ENCODE measurements at places on chromosomes 6 and 20. TPM values are rescaled to one million over a fixed set of nuclear protein-coding genes. Genes with fewer than 3 reads are reported as not detected.

GRCh38 chr6:47922391-47922790 is 140.6 kb downstream of the OPN5 start:
- H3K27me3 ChIP-seq = no peaks in the 10 kb centered on the region
- DNase-seq = no peak
- no peaks in the 10 kb centered on the region for H3K4me1 ChIP-seq
- H3K36me3 ChIP-seq = no peaks in the 10 kb centered on the region
- no peak overlapping the region for H3K4me3 ChIP-seq

DNA sequence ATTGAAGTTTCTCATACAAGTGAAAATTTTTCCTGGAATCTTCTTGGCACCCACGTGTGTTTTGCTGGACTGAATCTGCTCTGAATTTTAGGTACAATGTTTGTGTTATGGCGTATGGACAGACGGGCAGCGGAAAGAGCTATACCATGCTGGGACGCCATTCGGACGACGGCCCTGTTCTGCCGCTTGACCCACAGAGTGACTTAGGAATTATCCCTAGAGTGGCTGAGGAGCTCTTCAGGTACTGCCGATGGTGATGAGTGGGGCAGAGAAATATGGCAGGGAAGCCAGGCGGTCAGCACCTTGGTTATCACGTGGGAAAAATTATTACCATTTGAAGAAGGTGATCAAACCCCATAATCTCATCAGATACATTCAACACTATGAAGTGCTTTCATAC is 36.3 kb downstream of the KIF25 start:
- no peaks in the 10 kb centered on the region for H3K36me3 ChIP-seq
- H3K4me1 ChIP-seq = peaks cover 15% of the 10 kb centered on the region
- no peaks in the 10 kb centered on the region for H3K27me3 ChIP-seq
- H3K4me3 ChIP-seq = no peak overlapping the region
- H3K27ac ChIP-seq = no peak overlapping the region

DNA sequence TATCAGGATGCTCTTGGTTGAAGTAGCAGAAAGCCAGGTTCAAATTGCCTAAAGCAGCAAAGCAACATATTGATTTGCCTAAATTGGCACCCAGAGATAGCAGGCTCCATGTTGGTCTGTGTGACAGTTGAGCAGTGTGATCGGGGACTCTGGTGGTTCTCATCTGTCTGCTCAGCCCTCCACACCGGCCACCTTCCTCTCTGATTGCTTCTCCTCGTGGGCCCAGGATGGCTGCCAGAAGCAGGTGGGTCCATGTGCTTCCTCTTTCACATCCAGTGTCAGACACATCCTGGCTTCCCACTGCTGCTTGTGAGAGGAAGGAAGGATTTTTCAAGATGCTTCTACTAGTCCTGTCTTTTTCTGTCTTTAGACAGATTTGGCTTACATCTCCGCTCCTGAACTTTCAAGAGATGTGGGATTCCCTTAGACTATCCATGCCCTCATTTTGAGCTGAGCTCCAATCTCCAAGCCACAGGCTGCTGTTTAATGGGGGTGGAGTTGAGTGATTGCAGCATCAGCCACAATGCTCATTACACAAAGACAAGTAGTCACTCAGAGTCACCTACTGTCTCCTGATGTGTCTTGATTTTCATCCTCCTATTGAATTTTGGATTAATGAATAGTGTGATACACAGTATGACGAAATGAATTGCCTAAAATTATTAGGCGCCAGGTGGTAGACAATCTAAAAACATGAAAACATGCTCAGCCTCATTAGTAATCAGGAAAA is 122.2 kb downstream of the ZDHHC14 start:
- no peak overlapping the region for H3K27ac ChIP-seq
- H3K27me3 ChIP-seq = no peaks in the 10 kb centered on the region
- no peak for DNase-seq
- H3K4me1 ChIP-seq = no peaks in the 10 kb centered on the region
- no peak overlapping the region for H3K4me3 ChIP-seq
- H3K36me3 ChIP-seq = no peaks in the 10 kb centered on the region

DNA sequence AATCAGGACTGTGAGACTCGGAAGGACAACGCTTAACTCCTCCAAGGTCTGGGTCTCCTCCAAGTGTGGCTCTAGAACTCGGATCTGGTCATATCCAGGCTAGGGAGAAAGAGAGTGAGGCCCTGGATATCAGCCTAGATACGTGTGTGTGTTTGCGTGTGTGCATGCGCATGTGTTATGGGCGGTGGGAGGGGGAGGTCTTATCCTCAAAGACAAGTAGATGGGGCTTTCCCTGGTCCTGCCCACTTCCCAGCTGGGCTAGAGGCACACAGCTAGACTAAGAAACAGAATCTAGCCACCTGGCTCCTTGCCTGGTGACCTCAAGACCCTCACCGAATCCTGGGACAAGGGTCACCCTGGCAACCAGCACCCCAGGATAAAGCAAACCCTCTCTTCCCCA is 13.2 kb downstream of the CPNE5 start:
- no peak for DNase-seq
- H3K4me3 ChIP-seq = no peak overlapping the region
- H3K27me3 ChIP-seq = peaks cover 3% of the 10 kb centered on the region
- no peaks in the 10 kb centered on the region for H3K36me3 ChIP-seq

DNA sequence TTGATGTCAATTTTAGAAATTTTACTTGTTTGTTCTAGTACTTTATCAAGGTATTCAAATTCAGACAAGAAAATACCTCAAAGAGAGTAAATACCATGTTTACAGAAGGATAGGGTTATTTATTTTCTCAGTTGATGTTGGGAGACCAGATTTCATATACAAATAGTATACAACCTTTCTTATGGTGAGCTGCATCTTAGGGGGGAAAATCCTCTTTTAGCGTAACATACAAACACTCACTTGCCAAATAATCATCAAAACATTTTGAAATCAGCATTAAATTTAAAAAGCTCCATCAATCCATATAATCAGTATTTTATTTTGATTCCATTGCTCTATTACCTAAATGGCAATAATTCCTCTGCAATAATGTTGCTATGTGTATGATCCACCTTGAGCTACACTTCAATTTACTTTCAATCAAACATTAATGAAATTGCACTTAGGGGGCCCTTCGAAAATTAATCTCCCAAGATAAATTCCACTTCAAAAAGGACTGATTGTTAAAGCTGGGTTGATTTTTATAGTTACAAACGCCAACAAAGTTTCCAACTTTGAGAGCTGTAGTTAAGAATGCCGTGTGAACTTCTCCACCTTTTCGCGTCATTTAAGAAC is 2.2 kb downstream of the NKX2-4 start:
- no peak overlapping the region for H3K27ac ChIP-seq
- DNase-seq = no peak
- peaks cover 2% of the 10 kb centered on the region for H3K4me1 ChIP-seq
- H3K27me3 ChIP-seq = peaks cover 79% of the 10 kb centered on the region
- peaks cover 2% of the 10 kb centered on the region for H3K36me3 ChIP-seq

GRCh38 chr6:36249536-36249935 is 20.3 kb upstream of the PNPLA1 start:
- DNase-seq = peak; percentile 20
- H3K4me1 ChIP-seq = peaks cover 14% of the 10 kb centered on the region
- H3K36me3 ChIP-seq = no peaks in the 10 kb centered on the region
- no peak overlapping the region for H3K27ac ChIP-seq
- H3K27me3 ChIP-seq = no peaks in the 10 kb centered on the region
- no peak overlapping the region for H3K4me3 ChIP-seq

- no peak overlapping the region for H3K27ac ChIP-seq
- no peak overlapping the region for H3K4me3 ChIP-seq
- no peaks in the 10 kb centered on the region for H3K36me3 ChIP-seq
- no peak for DNase-seq
- no peaks in the 10 kb centered on the region for H3K27me3 ChIP-seq
These were observed 83.3 kb downstream of the SPTLC3 start for GRCh38 chr20:13092111-13092510.

DNA sequence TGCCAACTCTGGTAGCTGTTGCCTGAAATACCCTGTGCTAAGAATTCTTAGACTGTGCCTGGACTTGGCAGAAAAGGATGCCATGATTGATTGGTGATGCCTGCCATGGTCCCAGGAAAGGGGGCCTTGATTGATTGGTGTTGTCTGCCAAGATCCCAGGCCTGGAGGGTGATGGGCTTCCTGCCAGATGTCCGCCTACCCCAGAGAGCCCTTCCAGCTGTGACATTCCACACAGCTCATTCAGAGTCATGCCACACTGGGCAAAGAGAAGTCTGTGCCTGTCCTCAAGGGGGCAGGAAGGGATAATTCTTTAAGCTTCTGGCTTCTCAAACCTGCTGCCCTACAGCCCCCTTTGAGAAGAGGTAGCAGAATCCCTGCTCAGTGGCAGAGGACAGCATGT is 24.6 kb downstream of the RIMS4 start:
- H3K4me1 ChIP-seq = no peaks in the 10 kb centered on the region
- no peak overlapping the region for H3K4me3 ChIP-seq
- H3K36me3 ChIP-seq = no peaks in the 10 kb centered on the region
- no peak for DNase-seq
- H3K27ac ChIP-seq = no peak overlapping the region

DNA sequence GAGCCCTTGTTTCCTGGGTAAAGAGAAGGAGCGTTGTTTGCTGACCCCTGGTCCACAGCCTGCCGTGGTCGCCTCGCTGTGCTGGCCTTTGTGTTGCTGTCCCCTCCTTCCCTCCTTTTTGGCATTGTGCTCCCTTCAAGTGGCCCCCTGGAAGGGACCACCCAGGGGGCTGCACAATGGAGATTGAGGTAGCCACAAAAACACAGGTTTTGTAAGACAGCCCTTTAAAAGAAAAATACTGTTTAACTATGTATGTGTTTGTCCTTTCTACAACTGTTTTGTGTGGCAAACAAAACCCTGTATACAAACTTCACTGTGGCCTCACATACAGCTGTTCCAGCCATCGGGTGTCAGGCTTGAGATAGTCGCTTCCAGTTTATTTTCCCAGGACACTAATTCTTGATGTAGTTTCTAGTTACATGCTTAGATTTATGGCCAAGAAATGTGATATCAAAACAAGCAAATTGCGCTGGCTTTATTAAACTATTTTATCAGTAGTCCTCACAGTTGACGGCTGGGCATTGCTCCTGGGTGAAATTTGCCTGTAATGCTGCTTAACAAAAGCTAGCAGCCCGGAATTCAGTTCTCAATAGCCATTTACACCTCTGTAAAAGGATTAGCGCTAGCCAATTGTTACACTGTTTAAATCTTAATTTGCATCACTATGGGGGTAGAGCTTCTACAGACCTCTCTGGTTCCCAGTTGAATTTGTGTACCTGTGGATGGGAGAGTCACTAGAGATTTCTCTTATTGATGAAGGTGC is 64.1 kb downstream of the KIZ start:
- no peak overlapping the region for H3K27ac ChIP-seq
- H3K4me3 ChIP-seq = no peak overlapping the region
- DNase-seq = no peak
- no peaks in the 10 kb centered on the region for H3K4me1 ChIP-seq
- no peaks in the 10 kb centered on the region for H3K36me3 ChIP-seq

DNA sequence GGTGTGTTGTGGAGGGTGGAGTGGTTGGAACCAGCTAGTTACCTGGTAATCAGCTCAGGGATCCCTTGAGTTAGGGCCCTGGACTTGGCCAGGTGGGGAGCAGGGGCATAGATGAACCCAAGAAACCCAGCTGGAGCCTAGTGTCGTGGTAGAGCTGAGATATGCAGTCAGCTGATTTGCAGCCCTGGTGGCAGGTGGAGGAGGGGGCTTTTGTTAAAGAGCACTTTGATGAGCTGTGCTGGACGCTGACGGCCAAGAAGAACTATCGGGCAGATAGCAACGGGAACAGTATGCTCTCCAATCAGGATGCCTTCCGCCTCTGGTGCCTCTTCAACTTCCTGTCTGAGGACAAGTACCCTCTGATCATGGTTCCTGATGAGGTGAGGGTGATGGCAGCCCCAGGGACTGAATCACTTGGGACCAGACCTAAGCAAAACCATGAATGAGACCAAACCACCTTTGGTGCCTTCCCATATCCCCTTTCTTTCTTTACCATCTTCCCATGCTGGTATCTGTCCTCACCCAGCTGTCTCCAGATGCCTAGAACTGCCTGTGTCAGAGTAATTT is 12.7 kb downstream of the DEF6 start:
- peaks cover 15% of the 10 kb centered on the region for H3K27me3 ChIP-seq
- H3K36me3 ChIP-seq = no peaks in the 10 kb centered on the region
- no peaks in the 10 kb centered on the region for H3K4me1 ChIP-seq
- no peak overlapping the region for H3K27ac ChIP-seq
- no peak for DNase-seq

- H3K4me1 ChIP-seq = peaks cover 6% of the 10 kb centered on the region
- H3K36me3 ChIP-seq = peaks cover 34% of the 10 kb centered on the region
- peak; percentile 93 for DNase-seq
- no peak overlapping the region for H3K4me3 ChIP-seq
These were observed 7.7 kb downstream of the PSMB1 start for GRCh38 chr6:170545405-170545804.

DNA sequence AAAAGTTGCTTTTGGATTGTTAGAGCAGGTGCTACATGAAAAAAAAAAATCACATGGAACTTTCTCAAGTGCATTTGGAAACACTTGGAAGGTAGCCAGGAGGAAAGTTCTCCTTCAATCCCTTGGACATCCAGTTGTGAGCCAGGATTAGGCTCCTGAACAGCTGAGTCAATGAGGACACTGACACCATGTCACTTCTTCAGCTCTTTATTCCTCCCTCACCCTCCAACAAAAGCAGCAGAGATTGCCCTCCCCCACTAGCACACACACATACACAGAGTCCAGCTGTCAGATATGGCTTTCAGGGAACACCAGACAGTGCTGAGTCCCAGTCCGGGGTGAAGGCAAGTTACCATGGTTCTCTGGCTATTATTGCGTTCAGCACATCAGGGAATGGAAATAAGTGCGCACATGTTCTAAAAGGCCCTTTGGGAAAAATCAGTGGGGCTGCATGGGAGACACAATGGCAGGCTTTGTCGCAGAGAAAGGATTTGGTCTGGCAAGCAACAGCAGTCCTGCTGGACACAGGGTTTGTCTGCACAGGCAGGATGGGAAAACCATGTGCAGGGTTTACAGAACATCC is 124.7 kb upstream of the MARCKS start:
- H3K4me1 ChIP-seq = 0 out of 2 replicates have a peak, but pooled peaks cover 2% of the 10 kb centered on the region
- peak; percentile 14 for DNase-seq

GRCh38 chr6:141607956-141608355 is 524.8 kb upstream of the GJE1 start:
- H3K4me3 ChIP-seq = no peak overlapping the region
- H3K27me3 ChIP-seq = no peaks in the 10 kb centered on the region
- H3K27ac ChIP-seq = no peak overlapping the region
- DNase-seq = peak; percentile 10
- no peaks in the 10 kb centered on the region for H3K4me1 ChIP-seq

Gene POPDC3
- total RNA-seq = 25.8 TPM

Gene CMTR1
- 32.5 TPM for total RNA-seq

Gene KIF13A
- 51.8 TPM for total RNA-seq

Gene HTR1B
- total RNA-seq = under 0.01 TPM

Gene TMEM74B
- total RNA-seq = not detected

Gene CDC40
- 16.8 TPM for total RNA-seq

Gene MYL9
- 97.5 TPM for total RNA-seq

Gene IP6K3
- total RNA-seq = 0.18 TPM

Gene BPIFB1
- not detected for total RNA-seq

Gene OXT
- not detected for total RNA-seq

Gene CCDC170
- total RNA-seq = 0.54 TPM

All from IMR-90 (cell line).